Suprapubic skin (tissue), 4 donors: ENCODE measurements at places on chromosomes 3 and 15. TPM values are rescaled to one million over a fixed set of nuclear protein-coding genes. Genes with fewer than 3 reads are reported as not detected.
A peak's percentile ranks its signal among the peaks of the same experiment; 100 is the strongest.

DNA sequence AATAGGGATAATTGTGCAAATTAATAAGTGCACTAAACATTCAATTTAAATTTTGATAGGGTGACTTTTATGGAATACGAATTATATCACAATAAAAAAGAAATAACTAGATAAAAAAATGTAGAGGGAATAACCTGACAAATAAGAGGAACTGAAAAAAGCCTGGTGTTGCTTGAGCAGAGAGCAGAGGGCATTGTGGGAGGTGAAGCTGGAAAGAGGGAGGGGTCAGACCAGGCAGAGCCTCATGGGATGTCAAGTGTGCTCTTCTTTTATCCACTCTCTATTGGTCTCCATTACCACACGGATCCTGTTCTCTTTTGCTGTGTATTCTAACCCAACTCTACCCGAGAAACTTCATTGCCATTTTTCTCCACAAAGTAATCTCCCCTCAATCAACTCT lies 264.0 kb upstream of the CRBN start:
- H3K4me3 ChIP-seq = no peak overlapping the region
- no peaks in the 10 kb centered on the region for H3K36me3 ChIP-seq
- H3K27ac ChIP-seq = no peak overlapping the region
- no peaks in the 10 kb centered on the region for H3K4me1 ChIP-seq

GRCh38 chr15:58074452-58074851 lies 8.9 kb upstream of the ALDH1A2 start:
- no peak for DNase-seq
- no peak overlapping the region for H3K27ac ChIP-seq
- no peak overlapping the region for H3K4me3 ChIP-seq
- H3K4me1 ChIP-seq = no peaks in the 10 kb centered on the region

DNA sequence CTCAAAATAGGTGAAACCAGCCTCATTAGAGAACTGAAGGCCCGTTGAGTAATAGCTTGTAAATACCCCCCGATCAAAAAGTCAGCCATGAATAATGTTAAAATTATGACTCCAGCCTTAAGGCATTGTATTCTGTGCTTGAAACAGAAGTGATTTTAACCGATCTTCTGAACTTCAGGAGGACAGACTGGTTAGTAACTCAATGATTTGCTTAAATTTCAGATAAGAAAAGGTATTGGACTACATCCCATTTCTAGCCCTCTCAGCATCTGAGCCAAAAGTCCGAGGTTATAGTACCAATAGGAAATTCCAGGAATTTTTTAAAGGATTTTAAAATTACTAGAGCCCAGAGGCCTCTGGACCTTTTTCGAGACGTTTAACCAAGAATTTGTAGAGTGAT lies 67.7 kb upstream of the FGF12 start:
- H3K36me3 ChIP-seq = peaks cover 10% of the 10 kb centered on the region
- H3K4me1 ChIP-seq = no peaks in the 10 kb centered on the region
- no peak overlapping the region for H3K4me3 ChIP-seq
- DNase-seq = no peak
- H3K27me3 ChIP-seq = no peaks in the 10 kb centered on the region

- no peak overlapping the region for H3K4me3 ChIP-seq
- no peak for DNase-seq
- H3K36me3 ChIP-seq = peaks cover 90% of the 10 kb centered on the region
- H3K4me1 ChIP-seq = no peaks in the 10 kb centered on the region
Observed at GRCh38 chr3:119219069-119219468, 21.6 kb downstream of the B4GALT4 start.

DNA sequence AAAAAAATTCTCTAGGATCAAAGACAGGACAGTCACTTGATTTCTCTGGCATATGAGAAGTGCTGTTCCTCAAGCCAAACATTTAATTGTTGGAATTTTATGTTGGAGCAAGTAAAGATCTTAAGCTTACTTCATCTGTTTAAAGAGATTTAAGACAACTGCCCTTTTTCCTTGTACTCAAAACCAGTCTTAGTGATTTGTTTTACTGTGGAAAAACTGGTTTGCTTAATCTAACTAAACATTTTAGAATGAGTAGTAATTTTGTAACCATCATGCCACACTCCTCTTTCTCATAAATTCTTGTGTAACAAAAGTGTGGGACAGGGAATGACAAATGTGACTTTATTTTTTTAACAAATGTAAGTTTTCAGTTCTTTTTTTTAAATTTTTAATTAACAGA lies 18.4 kb downstream of the PRKCI start:
- DNase-seq = no peak
- no peaks in the 10 kb centered on the region for H3K27me3 ChIP-seq
- peaks cover 18% of the 10 kb centered on the region for H3K36me3 ChIP-seq
- H3K4me3 ChIP-seq = no peak overlapping the region

GRCh38 chr3:1197051-1197450 lies 104.2 kb downstream of the CNTN6 start:
- H3K27ac ChIP-seq = no peak overlapping the region
- H3K4me3 ChIP-seq = no peak overlapping the region
- H3K4me1 ChIP-seq = no peaks in the 10 kb centered on the region
- no peaks in the 10 kb centered on the region for H3K27me3 ChIP-seq

GRCh38 chr3:124483915-124484470 lies 246.3 kb upstream of the UMPS start:
- no peak overlapping the region for H3K27ac ChIP-seq
- H3K4me3 ChIP-seq = no peak overlapping the region
- no peak for DNase-seq
- no peaks in the 10 kb centered on the region for H3K27me3 ChIP-seq
- no peaks in the 10 kb centered on the region for H3K4me1 ChIP-seq
- H3K36me3 ChIP-seq = no peaks in the 10 kb centered on the region

DNA sequence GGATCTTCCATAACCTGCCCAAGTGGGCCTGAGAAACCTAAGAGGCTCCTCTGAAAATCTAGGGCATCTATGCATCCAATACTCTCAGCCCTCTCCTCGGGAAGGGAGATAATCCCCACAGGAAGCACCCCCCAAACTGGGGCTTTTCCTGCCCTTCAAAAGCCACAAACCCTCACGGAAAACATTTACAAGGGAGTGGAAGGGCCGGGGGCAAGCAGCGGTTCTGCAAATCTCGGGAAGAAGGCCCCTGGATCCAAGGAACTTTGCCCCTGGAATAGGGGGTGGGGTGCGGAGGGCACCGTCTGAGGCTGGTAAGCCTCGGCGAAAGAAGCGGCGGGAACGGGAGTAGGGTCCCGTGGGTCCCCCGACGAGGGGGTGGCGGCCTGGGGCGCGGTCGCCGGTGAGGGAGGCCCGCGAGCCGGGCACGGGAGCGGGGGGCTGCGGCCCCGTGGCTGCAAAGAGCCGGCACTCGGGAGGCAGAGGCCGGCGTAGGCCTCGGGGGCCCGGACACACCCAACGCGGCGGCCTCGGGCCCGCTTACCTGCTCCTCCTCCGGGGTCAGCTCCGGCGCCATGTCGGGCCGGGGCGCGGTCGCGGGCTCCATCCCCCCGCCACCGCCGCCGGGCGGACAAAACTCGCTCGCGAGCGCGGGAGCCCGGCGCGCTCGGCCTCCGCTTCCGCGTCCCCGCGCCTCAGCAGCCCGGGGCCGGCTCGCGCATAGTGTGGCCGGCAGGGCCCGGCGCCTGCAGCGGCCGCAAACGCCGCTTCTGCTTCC lies 755 bp downstream of the PTPN9 start:
- no peaks in the 10 kb centered on the region for H3K27me3 ChIP-seq
- peak overlapping the region; percentile 76 for H3K4me3 ChIP-seq
- no peak for DNase-seq
- no peaks in the 10 kb centered on the region for H3K36me3 ChIP-seq

GRCh38 chr3:142259359-142259758 lies 34.0 kb upstream of the GK5 start:
- H3K27me3 ChIP-seq = no peaks in the 10 kb centered on the region
- DNase-seq = no peak
- H3K36me3 ChIP-seq = no peaks in the 10 kb centered on the region
- no peak overlapping the region for H3K27ac ChIP-seq
- H3K4me1 ChIP-seq = no peaks in the 10 kb centered on the region

DNA sequence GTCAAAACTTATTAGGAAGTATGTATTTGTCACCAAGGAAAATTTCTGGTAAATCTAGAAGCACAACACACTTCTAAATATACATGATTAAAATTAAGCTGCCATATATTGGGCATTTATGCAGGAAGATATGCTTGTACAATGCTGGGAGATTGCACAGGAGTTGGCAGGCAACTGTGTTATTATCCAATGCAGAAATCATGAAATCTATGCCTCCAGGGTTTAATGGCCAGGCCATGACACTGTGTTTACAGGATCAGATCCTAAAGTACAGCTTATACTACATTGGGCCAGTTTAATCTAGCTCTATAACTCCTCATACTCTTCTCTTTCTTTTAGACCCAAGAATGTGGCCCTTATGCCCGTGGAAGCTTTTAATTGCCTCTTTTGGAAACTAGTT lies 391.4 kb upstream of the DPH6 start:
- H3K27me3 ChIP-seq = no peaks in the 10 kb centered on the region
- no peak for DNase-seq
- H3K36me3 ChIP-seq = no peaks in the 10 kb centered on the region
- H3K4me3 ChIP-seq = no peak overlapping the region
- H3K27ac ChIP-seq = no peak overlapping the region

DNA sequence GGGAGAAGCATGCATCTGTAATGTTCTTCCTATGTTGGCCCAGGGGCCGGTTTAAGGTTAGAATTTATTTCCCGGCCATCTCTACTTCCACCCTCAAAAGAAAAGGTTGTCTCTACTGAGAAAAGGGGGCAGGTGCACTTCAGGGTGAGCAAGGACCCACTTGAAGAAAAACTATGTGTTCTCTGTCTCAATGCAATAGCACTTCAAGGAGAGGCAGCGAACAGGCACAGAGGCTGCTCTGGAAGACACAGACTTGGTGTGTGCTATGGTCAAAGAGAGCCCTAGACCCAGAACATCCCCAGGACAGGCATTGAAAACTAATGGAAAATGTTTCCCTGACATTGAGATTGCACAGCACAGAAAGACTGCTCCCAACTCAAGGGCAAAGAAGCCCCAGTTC lies 7.6 kb downstream of the MINDY4B start:
- H3K4me1 ChIP-seq = no peaks in the 10 kb centered on the region
- H3K36me3 ChIP-seq = no peaks in the 10 kb centered on the region
- no peak for DNase-seq
- peaks cover 4% of the 10 kb centered on the region for H3K27me3 ChIP-seq
- no peak overlapping the region for H3K27ac ChIP-seq

- peak overlapping the region; percentile 45 for H3K4me3 ChIP-seq
- peaks cover 14% of the 10 kb centered on the region for H3K4me1 ChIP-seq
- H3K36me3 ChIP-seq = no peaks in the 10 kb centered on the region
- DNase-seq = no peak
- peaks cover 10% of the 10 kb centered on the region for H3K27me3 ChIP-seq
Observed at GRCh38 chr3:134407239-134407625, 33.0 kb upstream of the AMOTL2 start.

GRCh38 chr3:105747060-105747541 lies 121.7 kb downstream of the CBLB start:
- no peak overlapping the region for H3K4me3 ChIP-seq
- H3K27me3 ChIP-seq = no peaks in the 10 kb centered on the region
- no peaks in the 10 kb centered on the region for H3K36me3 ChIP-seq
- DNase-seq = no peak
- H3K27ac ChIP-seq = peak overlapping the region; percentile 84

PRKAR2A gene
- 34.5 TPM for total RNA-seq

NTRK3 gene
- 11.7 TPM for total RNA-seq

OSTN gene
- total RNA-seq = not detected

ANKRD34C gene
- not detected for total RNA-seq

PAK6 gene
- 145 TPM for total RNA-seq

MAP6D1 gene
- total RNA-seq = 7.9 TPM

UCN2 gene
- total RNA-seq = 13.9 TPM

GCNT3 gene
- total RNA-seq = not detected

PLA1A gene
- total RNA-seq = 1.4 TPM

RTP4 gene
- 0.42 TPM for total RNA-seq
